ENCODE measurements at places on chromosomes 2 and 18.

GRCh38 chr18:57008001-57008686 lies 138.7 kb upstream of the BOD1L2 start:
- no peak for DNase-seq

- DNase-seq = no peak
These were observed 8.2 kb upstream of the SMAD7 start for GRCh38 chr18:48958951-48959350.

DNA sequence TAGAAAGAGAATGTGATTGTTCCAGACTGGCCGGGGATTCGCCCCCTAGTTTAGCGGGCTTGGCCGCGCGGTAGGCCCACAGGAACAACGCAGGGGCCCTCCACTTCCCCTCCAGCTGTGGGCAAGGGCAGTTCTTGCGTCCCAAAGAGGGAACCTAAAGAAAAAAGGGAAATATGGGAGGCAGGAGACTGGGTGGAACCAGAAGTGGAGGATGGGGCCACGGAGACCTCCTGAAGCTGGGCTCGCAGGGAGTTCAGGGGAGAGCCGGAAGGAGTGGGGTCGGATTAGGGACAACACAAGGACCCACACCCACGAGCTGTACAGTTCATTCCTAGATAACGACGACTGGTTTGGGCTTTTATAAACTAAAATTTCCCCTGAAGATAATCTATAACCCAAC lies 18.2 kb downstream of the GNLY start:
- DNase-seq = no peak

- DNase-seq = no peak
These were observed 7.0 kb downstream of the TTC39C start for GRCh38 chr18:24021505-24021904.

GRCh38 chr2:239540174-239540573 lies 139.4 kb upstream of the HDAC4 start:
- DNase-seq = no peak

- DNase-seq = no peak
These were observed 62.4 kb upstream of the TNP1 start for GRCh38 chr2:216922175-216922780.

GRCh38 chr2:83196225-83196624 lies 1262.9 kb downstream of the SUCLG1 start:
- no peak for DNase-seq

DNA sequence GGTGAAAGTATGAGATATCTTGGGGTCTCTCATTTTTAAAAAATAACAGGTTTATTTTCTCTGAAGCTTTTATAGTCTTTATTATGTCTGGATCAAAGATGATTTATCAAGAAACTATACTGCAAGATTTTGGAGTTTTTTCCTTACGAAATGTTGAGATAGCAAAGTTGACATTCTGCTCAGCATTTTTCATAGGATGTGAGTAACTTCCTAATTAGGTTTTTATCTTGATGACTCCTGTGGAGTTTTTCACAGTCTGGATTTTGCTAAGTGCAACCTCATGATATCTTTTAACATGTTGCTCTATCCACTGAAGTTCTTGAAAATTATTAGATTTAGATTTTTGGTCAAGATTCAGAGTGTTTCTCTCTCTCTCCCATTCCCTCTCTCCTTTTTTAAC lies 17.8 kb downstream of the TCF7L1 start:
- no peak for DNase-seq

- DNase-seq = no peak
These were observed 52.5 kb upstream of the CTDP1 start for GRCh38 chr18:79626905-79627749.

- no peak for DNase-seq
These were observed 70.0 kb downstream of the ACSL3 start for GRCh38 chr2:222930862-222931261.

GRCh38 chr2:37020212-37020886 lies 54.0 kb upstream of the STRN start:
- DNase-seq = no peak

DNA sequence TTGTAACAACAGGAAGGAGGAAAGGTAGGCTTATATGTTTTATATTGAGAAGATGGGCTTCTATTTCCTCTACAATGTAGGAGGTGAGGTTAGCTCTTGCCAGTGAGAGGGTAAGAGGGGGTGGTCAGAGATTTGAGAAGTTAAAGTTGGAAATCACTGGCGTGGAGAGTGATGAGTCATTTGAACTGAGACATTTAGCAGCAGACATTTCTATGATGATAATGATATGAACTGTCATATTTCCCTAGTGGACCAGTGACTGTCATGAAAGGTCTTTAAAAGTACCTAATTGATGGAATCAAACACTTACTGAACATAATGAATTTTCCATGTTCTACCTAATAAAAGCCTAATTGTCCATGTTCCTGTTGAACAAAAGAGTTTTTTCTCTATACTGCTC lies 126.1 kb downstream of the FAM161A start:
- DNase-seq = no peak

DNA sequence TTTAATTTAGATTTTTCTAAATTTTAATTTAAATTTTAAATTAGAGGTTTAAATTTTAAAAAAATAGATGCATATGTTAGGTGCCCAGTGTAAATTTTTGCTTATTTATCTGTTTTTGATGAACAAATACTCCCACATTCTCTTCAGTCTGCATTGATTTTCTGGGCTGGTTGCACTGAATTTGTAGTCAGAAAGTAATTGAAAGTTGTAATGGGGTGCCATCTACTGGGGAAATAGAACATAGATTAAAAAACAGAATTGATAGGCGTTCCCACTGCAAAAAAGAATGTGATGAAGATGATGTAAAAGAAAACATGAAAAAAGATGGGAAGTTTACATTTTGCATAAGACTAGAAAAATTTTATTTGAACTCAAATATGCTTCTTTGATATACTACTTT lies 51.7 kb upstream of the CCDC85A start:
- DNase-seq = peak; percentile 33

GRCh38 chr18:63492851-63493250 lies 16.1 kb downstream of the SERPINB5 start:
- no peak for DNase-seq

- DNase-seq = no peak
These were observed 29.4 kb upstream of the YWHAQ start for GRCh38 chr2:9660154-9660553.

DNA sequence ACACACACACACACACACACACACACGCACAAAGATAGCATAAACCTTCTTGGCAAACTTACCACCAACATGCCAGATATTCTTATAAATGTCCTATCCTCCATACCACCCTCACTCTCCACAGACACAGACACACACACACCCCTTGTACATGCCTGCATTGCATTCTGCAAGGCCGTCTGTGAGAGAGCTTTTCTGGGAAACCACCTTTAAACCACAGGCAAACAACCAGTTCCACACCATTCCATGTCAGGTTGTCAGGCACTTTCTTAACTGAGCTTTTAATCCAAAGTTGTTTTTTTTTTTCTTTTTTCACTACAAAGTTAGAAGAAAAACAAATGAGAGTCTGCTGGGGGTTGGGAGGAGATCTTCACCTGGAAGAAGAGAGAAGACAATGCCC lies 221.1 kb downstream of the C1D start:
- no peak for DNase-seq

DNA sequence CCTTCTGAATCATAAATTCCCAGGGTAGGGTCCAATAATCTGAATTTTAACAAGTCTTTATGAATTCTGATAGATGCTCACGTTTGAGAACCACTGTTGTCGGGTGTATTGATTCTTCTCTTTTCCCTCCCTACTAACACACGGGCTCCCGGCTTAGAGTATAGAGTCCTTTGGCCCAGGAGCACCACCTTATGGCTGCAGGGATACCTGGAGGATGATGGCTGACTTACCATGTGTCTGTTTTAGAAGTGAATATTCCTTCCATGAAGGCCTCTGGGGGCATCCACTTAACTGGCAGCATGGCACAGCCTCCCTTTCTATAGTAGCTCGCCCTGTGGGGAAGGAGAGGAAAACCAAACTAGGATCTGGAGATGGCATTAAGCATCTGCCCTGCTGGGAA lies 91.7 kb downstream of the CLIP4 start:
- no peak for DNase-seq

- no peak for DNase-seq
These were observed 519 bp downstream of the TEX261 start for GRCh38 chr2:70994009-70994698.

- no peak for DNase-seq
These were observed 34.3 kb upstream of the PPP1CB start for GRCh38 chr2:28717339-28717758.

- DNase-seq = no peak
These were observed 80.2 kb downstream of the CDH20 start for GRCh38 chr18:61413396-61413795.

DNA sequence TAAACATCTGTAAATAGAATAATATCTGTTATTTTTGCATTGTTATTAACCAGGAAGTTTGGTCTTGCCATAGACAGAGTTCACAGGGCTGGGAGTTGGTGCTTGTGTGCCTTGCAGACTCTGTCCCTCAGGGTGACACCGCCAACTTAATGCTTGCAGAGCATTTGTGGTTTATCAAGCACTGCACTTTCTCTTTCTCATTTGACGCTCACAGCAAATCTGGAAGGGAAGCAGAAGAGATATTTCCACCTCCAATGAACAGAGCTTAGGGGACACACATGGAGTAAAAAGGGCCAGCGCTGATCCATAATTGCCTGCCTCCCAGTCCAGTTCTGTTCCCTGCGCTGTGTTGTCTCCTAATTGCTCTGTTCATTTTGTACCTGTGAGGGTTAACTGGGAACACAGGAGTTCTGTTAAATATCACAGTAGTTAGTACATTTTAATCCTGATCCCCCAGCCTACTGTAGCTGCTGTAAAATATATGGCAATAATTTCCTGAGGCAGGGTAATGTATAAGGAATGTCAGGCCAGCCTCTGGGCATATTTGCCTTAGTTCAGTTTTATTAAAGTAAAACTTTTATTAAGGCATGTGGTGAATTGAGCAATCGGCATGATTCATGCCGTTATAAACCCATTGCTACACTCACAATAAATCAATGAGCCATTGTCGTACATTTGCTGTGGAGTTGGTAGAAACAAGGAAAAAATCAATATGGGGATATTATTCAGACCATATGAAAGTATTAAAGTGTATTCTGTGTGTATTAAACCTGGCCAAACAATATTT lies 182.5 kb upstream of the OSR1 start:
- no peak for DNase-seq

DNA sequence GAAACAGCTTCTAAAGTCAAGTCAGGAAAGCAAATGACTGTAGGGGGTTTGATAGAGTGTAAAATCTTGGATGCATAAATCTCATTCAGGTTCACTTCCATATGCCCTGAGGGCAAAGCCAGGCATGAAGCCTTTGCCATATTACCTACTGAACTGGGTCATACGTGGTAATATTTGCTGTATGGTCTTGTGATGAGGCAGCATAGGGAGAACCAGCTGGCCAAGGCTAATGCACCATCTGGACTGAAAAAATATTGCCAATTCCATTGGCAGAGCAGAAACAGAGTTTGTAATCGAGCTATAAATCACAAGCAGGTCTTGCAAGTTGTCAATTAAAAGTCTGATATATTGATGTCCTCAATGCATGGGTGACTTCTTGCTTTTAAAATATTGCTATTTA lies 243.8 kb downstream of the ERBB4 start:
- peak; percentile 87 for DNase-seq

GRCh38 chr2:19711470-19712372 lies 190.1 kb downstream of the TTC32 start:
- DNase-seq = peak; percentile 15

DNA sequence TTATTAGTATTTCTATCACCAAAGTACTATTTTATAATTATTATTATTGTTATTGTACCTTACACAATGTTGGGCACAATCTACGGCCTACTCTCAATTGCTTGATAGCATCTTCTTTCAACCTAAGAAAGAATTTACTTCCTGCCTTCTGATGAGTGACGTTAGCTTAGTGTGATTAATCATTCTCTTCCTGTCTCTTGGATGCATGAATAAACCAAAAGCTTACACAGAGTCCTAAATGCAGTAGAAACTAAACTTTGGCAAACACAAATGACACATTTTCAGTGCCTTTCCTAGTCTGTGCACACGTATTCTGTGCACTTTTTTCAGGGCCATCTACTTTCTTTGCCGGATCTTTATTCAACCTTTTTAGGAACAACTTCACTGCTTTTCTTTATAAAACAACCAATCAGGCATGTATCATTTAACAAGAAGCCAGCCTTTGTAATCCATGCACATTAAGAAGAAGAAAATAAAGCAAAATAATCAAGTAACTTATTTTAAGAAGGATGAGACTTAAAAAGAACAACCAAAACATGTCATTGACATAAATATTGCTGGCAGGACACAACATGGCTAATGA lies 19.1 kb downstream of the TRAK2 start:
- DNase-seq = no peak

GRCh38 chr2:32128636-32129035 lies 37.0 kb upstream of the SLC30A6 start:
- no peak for DNase-seq

- DNase-seq = no peak
These were observed 12.5 kb upstream of the POLR1B start for GRCh38 chr2:112529757-112530156.

GRCh38 chr2:207014424-207014823 lies 75.1 kb downstream of the CPO start:
- DNase-seq = no peak

DNA sequence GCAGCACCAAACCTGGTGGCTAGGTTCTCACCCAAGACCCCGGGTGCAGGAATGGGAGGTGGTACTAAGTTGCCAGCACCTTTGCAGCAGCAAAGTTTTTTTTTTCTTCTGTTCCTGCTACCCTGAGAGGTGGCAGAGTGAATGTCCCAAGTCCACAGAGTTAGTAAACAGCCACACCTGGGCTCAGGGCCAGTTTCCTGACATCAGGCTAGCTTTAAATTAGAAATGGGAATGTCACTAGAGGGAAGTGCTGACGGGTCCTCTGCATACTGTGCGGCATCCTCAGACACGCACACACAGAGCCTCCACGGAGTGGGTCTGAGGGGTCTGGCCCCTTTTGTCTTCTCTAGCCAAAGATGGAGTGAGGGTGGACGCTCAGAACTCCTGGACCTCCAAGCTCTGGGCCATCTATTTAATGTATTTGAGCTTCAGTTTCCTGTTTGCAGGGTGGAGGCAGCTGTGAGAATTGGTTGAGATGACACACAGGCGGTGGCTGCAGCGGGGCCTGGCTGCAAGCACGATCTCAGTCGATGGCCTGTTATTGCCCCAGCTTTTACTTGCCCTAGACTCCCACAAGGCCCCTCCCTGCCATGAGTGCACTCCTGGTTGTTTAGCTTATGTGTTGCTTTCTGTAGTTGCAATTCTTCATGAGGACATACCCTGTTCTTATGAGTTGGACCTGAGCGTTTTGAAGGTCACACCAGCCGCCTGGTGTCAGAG lies 751.4 kb upstream of the HS6ST1 start:
- no peak for DNase-seq

Measured in NCI-H2171 (cell line).